ENCODE measurements at places on chromosomes 3 and 15. TPM values are rescaled to one million over a fixed set of nuclear protein-coding genes. Genes with fewer than 3 reads are reported as not detected.

DNA sequence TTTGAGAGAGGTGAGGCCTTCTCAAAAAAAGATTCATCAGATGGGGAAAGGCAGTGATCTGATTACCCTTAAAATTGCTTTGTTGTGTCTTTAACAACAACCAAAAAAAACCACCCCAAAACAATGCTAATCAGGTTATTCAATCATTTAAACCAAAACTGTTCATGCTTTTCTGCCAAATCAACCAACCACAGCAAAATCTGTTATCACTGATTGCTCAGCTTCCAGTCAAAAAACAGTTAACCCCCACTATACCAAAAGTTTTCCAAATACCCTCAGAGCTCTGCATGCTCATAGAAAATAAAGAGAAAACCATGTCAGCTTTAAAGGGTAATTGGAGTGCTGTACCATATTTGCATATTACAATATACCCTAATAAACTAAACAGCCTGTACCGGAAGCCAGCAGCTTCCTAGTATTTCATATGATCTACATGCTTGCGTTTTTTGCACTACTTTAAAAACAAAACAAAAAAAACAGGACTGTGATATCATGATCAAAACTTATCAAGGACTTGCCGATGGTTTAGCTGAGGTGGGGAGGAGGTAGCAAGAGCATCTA, 22.8 kb downstream of the SATB1 start:
- no peak for DNase-seq

DNA sequence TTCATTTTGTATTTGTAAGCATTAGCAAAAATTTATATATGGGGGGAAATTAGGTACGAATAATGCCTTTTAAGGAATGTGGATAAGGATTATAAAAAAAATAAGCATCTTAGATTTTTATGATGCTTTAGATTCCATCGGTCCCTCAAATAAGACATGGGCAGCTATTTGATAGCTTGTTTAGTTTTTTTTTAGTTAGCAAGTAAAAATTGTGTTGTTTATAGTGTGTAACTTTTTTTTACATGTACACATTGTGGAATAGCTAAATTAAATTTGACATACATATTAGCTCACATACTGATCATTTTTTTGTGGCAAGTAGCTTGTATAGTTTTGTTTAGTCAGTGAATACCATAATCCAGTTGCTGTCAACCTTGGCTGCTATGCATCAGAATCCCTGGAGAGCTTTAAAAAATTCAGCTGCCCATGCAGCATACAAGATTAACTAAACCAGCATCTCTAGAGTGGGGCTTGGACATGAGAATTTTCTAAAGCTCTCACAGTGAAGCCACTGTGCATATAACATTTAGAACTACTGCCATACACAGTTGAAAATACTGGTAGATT, 53.9 kb downstream of the TMOD3 start:
- DNase-seq: no peak

DNA sequence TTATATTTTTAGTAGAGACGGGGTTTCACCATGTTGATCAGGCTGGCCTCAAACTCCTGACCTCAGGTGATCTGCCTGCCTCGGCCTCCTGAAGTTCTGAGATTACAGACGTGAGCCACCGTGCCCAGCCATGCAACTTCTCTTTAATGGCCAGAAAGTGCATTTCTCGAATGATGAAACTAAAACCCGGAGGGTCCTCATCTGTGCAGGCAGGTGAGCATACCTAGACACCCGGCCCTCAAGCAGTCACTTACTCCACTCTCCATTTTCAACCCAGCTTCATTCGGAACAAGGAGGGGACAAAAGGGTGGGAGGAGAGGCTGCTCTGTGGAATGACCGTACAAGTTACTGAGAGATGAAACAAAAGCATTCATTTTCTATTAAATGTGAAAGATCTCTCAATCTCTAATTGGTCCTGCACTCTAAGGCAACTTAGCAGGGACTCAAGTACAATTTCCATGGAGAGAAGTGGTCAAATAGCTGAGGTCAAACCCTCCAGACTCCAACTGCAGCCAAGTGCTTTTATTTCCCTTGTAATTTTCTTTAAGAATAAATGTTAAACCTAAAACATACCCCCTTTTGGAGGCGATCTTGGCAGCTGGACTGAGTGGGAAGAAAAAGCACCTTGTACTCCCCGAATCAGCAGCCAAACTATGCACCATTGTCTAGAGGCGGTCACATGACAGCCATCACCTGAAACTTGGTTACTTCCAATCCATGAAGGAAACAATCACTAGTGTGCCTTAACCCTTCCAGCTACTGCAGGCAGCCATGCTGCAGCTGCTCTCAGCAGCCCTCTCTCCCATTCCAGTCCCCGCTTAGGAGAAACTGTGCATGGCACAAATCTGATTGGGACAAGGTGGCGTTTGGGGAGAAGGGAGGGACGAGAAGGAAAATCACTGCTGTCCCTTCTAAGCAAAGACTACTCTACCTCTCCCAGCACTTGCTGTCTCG, 62.2 kb downstream of the VGLL4 start:
- DNase-seq: no peak

GRCh38 chr3:193190146-193190786, 50.8 kb upstream of the PLAAT1 start:
- no peak for DNase-seq

DNA sequence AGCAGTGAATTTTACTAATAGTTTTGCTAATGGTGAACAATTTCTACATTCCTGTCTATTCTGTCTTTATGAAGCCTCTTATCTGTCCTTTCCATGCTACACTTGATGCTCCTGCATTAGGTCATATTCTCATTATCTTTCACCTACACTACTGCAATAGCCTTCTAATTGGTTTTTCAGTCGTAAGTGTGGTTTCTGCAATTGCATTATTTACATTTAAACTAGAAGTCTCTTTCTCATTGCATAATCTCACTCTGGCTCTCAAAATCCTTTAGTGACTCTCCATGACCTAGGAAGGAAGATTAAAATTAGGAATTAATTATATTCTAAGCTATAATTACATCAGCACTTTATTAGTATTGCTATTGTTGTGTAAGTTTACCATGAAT, 686.5 kb downstream of the IGSF11 start:
- no peak for DNase-seq

DNA sequence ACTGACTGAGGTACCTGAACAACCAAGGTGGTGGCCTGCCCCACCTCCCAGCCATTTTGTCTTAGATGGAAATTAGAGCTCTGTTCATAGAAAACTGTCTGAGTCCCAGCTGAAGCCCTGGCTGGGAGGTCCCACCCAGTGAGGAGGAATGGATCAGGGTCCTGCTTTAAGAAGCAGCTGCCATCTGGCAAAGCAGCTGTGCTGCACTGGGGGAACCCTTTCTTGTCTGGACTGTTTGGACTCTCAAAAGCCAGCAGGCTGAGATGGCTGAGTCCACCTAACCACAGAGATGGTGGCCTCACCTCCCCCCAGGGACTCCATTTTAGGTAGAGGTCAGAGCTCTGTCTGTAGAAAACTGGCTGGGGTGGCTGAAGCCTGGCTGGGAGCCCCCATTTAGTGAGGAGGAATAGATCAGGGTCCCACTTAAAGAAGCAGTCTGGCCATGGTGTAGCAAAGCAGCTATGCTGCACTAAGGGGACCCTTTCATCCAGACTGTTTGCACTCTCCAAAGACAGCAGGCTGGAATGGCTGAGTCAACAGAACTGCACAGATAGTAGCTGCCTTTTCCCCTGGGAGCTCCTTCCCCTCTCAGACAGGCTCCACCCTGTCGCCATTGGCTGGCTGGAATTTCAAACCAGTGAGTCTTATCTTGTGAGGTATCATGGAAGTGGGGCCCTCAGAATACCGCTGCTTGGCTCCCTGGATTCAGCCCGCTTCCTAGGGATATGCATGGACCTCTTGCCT, 116.9 kb downstream of the EPHA6 start:
- no peak for DNase-seq

- DNase-seq: no peak
Measured at GRCh38 chr3:157585386-157585785, 82.2 kb upstream of the VEPH1 start.

GRCh38 chr3:129211772-129212171, 28.1 kb upstream of the CNBP start:
- DNase-seq: no peak

- DNase-seq: no peak
Measured at GRCh38 chr3:95272166-95272565, 1209.3 kb downstream of the NSUN3 start.

GRCh38 chr15:87224404-87224803, 1032.1 kb downstream of the NTRK3 start:
- no peak for DNase-seq

- DNase-seq: no peak
Measured at GRCh38 chr15:33649217-33649933, 318.9 kb upstream of the CHRM5 start.

DNA sequence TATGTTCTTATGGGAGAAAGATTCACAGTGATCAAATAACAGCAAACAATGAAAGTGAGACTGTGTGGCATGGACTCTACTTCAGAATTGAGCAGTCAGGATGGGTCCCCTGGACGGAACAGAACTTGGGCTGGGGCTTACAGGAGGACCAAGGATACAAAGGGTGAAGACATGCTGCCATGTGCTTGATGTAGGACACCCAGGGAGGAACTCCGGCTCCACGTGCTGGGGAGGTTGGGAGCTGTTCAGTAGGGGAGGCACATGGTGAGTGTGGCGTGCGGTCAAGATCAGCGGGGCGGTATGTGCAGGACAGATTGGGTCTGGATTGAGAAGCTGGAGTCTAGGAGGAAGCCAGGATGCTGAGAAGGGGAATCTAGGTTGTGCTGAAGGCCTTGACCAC, 32.6 kb downstream of the PPCDC start:
- DNase-seq: no peak

DNA sequence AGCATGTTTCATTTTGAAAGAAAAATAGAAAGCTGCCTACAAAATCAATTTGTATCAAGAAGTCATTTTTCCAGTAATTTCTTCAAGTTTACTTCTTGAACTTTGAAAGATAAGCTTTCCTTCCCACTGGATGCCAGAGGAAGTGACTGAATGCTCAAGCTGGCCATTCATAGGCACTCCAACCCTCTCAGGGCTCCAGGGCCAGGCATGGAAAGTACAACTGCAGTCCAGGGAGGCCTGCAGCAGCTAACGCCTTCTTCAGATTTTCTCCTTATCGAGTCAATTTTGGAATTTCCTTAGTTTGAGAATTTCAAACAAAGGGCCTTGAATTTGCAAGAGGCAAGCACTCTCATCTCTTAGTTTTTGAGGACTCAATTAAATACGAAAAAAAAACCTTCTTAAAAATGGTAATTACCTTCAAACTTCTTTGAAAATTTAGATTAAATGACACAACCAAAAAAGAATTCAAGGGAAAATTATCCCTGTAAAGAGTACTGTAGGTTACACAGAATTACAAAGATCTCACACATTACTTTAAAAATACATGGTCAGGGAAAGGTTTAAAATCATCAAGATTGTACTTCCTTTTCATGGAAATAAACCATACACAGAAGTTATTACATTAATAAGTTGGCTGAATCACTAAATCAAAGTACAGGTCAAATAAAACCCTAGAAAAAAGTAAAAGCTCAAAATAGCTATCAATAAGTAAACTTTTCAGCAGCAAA, 2.5 kb downstream of the UBP1 start:
- no peak for DNase-seq

DNA sequence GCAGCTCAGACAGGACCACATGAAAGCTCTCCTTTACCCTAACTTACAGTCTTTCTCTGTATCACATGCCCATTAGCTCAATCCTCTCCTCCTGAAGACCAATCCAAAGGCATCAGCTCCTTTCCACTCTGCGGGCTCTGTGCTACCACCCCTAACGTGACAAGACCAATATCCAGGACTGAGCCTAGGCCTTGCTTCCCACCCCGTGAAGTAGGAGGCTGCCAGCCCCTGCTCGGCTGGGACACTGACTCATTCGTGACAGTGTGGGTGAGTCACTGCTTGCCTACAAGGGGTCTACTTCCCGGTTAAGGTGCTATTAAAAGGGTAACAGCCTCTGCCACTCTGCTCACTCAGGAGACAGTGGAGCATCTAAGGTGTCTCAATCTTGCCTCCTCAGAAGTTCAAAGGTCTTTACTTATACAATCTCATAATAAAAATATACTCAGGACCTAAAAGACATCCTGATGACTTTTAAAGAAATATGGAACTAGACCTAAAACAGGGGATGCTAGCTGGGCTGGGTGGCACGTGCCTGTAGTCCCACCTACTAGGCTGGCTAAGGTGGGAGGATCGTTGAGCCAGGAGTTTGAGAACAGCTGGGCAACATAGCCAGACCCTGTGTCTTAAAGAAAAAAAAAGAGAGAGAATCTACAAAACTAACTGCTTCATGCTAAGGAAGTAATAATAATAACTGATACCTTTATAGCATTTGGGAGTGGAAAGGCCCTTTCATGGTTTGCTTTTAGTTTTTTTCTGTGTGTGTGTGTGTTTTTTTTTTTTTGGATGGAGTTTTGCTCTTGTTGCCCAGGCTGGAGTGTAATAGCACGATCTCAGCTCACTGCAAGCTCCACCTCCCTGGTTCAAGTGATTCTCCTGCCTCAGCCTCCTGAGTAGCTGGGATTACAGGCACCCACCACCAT, 55.0 kb downstream of the TMEM44 start:
- DNase-seq: no peak

GRCh38 chr15:76994001-76994400, 925 bp upstream of the PSTPIP1 start:
- no peak for DNase-seq

GRCh38 chr15:98160236-98160635, 199.7 kb downstream of the ARRDC4 start:
- no peak for DNase-seq

Gene SCN5A
- 5.9 TPM for polyA plus RNA-seq

Gene MGLL
- 24.5 TPM for polyA plus RNA-seq

Gene CX3CR1
- 4.2 TPM for polyA plus RNA-seq

Gene CTXN2
- not detected for polyA plus RNA-seq

Gene NMNAT3
- polyA plus RNA-seq: 5.2 TPM

Gene CFAP161
- 0.37 TPM for polyA plus RNA-seq

Gene RBP2
- 0.32 TPM for polyA plus RNA-seq

Gene RARRES1
- 2.6 TPM for polyA plus RNA-seq

Gene SEMA5B
- polyA plus RNA-seq: 22.3 TPM

Gene RBPMS2
- polyA plus RNA-seq: 4.1 TPM

Gene MST1R
- 2.4 TPM for polyA plus RNA-seq
